OCI-LY7 (cell line): ENCODE measurements at places on chromosomes 4 and X.

GRCh38 chrX:73863268-73863667 is 300.3 kb downstream of the CHIC1 start:
- DNase-seq = no peak

DNA sequence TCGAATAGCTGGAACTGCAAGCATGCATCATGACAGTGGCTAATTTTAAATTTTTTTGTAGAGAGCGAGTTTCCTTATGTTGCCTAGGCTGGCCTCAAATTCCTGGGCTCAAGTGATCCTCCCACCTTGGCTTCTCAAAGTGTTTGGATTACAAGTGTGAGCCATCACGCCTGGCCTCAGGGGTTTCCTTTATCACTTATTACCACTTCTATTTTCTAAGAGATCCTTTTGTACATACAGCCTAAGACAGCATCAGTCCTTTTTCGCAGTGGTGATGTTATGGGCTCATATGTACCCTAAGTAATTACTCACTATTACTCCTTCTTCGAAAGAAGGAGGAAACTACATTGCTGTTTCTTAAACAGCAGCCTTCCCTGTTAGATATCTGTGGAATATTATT is 54.1 kb upstream of the CDKN2AIP start:
- DNase-seq = no peak

DNA sequence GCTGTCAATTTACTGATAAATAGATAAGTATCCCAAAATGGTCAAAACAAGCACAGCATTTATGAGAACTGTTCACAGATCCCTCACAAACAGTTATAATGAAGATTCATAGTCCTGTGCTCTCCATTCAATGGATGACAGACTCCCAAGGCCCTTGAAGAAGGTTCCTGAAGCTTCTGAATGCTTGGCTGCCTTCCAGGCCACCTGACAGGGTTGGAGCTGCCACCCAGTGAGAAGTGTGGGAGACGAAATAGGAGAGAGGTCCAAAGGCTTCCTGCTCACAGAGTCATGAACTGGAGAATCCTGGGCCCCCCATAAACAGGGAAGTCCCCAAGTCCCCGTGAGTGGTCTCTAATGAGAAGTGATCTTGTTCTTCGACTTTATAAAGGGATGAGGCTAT is 26.0 kb upstream of the ANXA3 start:
- DNase-seq = no peak

GRCh38 chr4:120977435-120977997 is 55.0 kb upstream of the PRDM5 start:
- peak; percentile 70 for DNase-seq
